DMS153 (cell line): ENCODE measurements at places on chromosomes 6 and 20.

- DNase-seq = no peak
These were observed 68.4 kb downstream of the HDGFL1 start for GRCh38 chr6:22637782-22638181.

GRCh38 chr20:62739581-62740285 lies 31.1 kb downstream of the NTSR1 start:
- DNase-seq = peak; percentile 33

GRCh38 chr20:23122321-23122720 lies 36.2 kb upstream of the CD93 start:
- no peak for DNase-seq

DNA sequence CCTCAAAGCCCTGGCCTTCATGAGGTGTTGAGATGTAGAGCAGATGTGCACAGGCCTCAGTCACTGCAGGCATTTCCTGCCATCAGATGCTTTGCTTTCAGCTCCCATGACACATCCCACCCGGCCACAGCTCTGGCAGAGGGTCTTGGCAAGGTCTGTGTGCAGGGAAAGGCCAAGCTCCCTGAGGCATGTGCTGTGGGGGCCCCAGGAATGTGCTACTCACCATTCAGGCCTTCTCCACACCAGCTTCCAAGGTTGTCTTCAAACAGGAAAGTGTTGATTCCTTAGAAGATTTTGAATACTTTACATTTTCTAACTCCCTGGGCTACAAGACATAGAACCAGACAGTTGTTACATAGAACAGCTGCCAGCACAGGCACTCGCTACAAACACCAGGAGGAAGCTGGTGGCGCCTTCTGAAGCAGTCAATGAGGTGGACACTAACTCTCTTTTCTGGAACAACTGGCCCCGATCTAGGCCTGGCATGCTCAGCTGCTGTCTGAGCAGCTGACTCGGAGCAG lies 27.8 kb downstream of the CASS4 start:
- no peak for DNase-seq

DNA sequence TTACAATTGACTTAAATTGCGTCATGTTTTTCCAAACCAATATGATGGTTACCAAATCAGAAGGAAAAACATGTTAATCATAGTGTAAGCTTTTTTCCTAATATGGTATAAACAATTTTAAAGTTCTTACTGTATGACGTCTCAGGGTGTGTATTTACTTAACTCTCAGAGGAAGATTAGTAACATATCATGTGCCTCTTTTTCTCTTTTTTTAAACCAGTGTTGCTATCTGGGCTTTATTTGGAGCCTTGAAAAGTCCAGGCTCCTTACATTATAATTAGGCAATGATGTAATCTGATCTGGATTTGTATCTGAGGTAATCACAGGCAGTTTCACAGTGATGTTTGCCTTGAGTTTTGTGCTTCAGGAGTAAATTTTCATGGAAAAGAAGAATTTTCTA lies 20.4 kb upstream of the RAB23 start:
- DNase-seq = no peak

DNA sequence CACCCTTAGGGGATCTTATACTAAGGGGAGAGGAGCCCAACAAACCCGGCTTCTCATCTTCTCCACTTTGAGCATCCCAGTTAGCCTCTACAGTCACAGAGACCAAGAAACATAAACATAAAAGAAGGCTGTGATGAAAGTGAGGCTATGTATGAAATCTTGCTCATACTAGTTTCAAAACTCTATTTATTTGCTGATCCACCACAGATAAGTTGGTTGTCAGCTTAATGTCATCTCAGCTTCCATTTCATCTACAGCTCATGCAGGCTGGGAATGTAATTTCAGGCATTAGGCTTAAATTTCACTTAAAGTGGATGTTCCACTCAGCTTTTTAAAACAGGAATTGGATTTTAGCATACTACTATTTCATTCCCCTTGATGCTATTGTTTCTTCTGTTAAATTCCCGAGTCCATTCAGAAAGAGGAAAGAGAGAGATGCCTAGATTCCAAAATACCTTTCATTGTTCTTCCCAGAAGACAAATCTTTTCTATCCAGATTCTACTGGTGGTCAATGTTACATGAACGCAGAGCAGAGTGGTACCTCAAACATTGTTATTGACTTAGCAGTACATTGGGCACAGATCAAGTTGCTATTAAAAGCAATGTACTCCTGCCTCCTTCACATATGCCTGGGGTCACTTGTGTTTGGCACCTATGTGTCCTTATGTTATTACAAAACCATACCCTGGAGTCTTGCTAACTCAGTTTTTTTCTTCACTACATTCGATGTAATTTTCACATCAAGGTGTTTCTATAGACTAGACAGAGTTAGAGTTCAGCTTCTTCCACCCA lies 149.0 kb downstream of the HACE1 start:
- DNase-seq = no peak

DNA sequence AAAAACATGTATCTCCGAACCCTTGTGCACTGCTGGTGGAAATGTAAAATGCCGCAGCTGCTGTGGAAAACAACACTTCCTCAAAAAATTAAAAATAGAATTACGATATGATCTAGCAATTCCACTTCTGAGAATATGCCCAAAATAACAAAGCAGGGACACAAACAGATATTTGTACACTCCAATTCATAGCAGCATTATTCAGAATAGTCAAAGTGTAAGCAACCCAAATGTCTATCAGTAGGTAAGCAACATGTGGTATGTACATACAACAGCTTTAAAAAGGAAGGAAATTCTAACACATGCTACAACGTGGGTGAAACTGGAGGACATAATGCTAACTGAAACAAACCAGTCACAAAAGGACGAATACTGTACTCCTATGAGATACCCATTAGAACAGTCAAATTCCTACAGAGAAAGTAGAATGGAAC lies 5.7 kb upstream of the RAB5IF start:
- DNase-seq = no peak

DNA sequence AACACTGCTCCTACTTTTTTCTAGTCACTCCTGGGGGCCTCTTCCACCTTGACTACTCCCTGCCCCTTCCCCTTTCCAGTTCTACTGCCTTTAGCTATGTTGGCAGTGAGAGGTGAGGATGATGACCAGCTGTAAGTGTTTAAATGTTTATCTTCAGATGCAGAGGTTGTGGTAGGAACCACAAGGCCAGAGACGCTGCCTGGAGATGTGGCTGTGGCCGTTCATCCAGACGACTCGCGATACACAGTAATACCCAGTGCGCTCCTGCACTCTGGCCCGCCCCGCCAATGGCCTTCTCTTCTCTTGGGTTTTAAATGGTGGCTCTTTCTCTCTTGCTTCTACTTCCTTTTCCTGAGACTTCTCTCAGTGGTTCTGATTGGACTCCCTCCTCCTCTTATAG lies 4.6 kb downstream of the VARS2 start:
- DNase-seq = no peak

DNA sequence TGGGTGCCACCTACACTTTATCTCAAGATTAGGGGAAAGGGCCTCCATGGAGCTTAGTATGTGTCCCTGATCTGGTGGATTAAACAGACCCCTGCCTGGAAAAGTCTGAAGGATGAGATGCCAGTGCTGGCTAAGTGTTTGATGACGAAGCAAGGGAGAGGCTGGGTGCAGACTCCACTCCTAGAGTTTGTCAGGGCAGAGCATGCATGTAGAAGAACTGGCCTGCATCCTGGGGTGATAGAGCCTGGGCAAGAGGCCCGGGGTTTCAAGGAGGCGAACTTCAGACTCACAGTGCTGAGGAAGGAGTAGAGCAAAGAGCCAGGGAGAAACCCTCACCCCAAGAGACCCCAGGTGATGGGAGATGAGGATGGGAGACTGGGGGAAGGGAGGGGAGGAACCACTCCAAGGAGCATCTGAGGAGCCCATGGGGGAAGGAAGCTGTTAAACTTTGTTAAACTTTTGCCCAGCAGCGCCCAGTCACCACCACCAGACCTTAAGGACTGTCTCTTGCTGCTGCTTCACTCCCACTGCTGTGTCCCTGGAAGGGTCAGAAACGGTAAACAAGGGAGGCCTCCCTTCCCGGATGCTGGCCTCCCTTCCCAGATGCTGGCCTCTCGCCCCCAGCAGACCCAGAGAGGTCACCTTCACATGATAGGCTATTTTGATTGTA lies 61.6 kb downstream of the RPRD1B start:
- no peak for DNase-seq

GRCh38 chr6:98547634-98548033 lies 286.7 kb upstream of the POU3F2 start:
- no peak for DNase-seq

GRCh38 chr6:165963750-165964149 lies 203.9 kb downstream of the TBXT start:
- DNase-seq = no peak

DNA sequence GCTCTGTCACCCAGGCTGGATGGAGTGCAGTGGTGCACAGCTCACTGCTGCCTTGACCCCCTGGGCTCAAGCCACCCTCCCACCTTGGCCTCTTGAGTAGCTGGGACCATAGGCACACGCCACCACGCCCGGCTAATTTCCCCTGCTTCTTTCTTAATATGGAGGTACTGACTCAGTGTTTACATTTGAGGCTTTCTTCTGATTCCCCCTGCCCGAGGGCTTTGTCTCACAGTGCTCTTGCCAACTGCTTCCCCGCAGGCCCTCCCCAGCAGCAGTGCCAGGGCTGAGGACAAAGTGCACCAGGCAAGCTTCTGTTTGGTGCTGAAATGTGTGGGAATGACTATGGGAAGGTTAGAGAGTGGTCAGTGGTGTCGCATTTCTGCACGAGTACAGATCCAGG lies 34.8 kb downstream of the NR2E1 start:
- DNase-seq = no peak

DNA sequence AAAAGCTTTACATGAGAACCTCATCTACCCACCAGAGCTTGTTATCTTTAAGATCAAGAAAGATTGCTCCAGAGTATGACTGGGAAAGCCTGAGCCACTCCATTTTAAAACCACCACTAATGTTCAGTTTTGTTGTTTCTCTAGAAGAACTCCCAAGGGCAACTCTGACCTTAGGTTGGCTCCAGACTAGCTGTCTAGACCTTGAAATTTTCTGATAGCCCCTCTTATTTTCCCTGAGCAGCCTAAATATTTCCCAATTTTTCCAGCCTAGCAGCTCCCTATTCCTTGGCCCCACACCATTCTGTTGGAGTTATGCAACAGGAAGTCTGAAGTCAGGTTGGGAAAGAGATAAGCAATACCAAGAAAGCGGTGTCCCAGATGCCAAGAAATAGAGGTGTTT lies 84.6 kb upstream of the TCF21 start:
- DNase-seq = no peak

- DNase-seq = no peak
These were observed 80.2 kb downstream of the CDH4 start for GRCh38 chr20:61332016-61332975.

DNA sequence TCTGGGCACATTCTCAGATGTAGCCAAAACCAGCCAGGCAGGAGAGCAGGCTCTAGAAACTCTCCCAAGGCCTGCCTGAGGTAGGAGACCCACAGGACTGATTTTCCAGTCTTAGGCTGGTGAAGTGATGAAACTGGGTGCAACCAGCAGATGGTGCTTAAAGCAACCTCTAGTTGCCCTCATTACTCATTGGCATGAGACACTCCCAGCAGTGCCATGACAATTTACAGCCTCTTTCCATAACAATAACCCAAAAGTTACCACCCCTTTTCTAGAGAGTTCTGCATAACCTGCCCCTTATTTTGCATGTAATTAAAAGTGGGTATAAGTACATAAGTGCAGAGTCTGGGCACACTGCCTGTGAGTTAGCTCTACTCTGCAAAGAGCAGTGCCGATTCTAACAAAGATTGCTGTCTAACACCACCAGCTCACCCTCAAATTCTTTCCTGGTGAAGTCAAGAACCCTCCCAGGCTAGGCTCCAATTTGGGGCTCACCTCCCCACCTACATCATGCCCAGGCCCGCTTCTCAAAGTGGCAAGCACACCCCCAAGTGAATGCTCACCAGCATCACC lies 14.4 kb upstream of the GPR6 start:
- DNase-seq = no peak

DNA sequence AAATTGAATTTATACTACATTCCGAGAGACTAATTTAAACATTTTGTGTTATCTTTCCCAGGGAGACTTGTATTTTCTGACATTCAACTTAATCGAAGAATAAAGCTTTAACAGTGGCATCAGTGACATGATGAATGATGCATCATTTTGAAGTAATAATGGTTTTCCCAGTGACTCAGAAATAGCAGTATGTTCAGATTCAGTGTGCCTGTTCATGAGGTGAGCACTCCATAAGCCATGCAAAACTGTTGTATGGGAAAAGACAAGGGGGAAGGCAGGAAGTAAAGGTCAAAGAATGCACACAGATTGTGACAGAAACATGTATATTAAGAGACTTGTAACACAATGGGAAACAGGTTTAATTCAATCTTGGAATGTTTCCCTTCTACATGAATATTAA lies 1348.2 kb upstream of the GJE1 start:
- DNase-seq = no peak

GRCh38 chr6:139334806-139335446 lies 39.5 kb downstream of the CITED2 start:
- no peak for DNase-seq

DNA sequence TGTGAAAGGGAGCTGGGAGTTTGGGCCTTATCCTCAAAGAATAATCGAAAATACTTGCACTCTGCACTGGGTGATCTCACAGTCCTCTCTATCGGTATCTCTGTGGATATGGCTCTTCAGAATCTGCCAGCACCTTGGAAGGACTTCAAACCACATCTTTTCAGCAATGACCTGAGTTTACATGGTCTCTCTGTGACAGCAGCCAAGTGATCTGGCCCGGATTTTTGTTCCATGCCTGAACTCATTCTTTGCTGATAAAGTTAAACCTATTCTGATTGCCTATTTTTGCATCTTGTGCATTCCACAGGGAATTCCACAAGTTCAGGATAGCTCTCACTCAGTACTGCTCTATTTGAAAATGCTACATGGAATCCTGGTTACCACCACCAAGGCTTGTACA lies 98.9 kb downstream of the HDGFL1 start:
- no peak for DNase-seq

DNA sequence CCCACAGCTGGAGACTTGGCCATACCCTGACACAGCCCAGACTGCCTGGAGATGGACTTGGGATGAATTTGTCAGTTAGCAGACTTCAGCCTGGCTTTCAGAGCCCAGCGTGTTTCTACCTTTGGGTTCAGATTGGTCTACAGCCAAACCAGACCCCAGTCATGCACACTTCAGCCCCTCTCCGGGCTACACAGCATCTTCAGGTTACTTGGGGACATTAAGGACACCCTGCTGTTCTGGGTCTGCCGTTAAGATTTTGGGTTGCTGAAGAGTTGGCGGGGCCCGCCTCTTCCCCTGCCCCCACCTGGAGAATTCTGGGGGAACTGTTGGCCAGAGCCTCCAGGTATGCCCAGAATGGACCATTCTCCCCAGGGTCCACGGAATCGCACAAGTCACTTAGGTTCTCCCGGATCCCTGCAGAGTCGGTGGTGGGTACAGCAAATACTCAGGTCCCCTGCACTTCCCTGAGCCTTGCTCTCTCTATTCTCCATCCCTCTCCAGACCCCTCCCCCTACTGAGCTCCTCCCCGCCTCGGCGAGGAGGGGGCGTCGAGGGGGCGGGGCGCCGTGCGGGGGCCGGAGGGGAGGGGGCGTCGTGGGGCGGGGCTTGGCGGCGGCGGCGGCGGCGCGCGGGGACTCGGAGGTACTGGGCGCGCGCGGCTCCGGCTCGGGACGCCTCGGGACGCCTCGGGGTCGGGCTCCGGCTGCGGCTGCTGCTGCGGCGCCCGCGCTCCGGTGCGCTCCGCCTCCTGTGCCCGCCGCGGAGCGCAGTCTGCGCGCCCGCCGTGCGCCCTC lies at the start of gene PTK7:
Gene PTK7, plus strand, starts transcription at position 645 of the 794 bp plus-strand sequence. CDS start 175 bp downstream, outside the sequence.
- DNase-seq = peak; percentile 12

- DNase-seq = no peak
These were observed 57.7 kb upstream of the SMOC2 start for GRCh38 chr6:168383062-168383854.
